ENCODE measurements at places on chromosomes 6 and 20. TPM values are rescaled to one million over a fixed set of nuclear protein-coding genes. Genes with fewer than 3 reads are reported as not detected.

DNA sequence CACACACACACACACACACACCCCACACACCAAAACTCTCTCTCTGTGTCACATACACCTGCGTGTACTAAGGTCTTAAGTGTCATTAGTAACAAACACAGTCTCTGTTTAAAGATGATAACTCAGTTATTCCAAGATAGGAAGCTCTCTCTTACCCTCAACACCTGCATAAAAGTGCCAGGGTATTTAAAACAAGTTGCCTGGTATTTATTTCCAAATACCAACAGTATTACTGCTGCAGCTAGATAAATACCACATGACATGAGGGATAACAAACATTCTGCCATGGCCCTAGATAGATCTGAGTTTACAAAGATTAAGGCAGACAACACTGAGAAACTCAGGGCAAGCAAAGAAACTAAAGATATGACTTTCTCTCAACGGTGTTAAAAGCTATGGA lies 118.5 kb downstream of the SIM1 start:
- no peak for DNase-seq

DNA sequence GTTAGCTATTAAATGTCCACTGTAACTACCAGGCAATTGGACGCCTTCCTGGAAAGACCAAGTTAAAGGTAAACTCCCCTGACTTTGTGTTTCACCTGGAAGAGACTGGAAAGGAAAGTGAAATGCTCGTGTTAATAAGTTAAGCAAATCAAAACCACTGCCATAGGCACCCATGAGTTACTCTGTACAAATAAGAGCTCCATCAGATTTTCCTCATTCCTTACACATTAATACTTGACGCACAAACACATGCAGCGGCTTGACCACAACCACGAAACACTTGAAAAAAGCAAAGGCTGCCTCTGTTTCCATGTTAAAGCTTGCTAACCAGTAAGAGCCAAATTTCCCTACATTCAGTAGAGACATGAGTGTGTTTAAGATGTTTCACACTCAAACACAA lies 19.8 kb downstream of the GCM1 start:
- no peak for DNase-seq

- DNase-seq, result no peak
These were observed 155.4 kb downstream of the DLL1 start for GRCh38 chr6:170135461-170135820.

GRCh38 chr6:3738381-3739131 lies 13.0 kb downstream of the PXDC1 start:
- no peak for DNase-seq

GRCh38 chr6:129605967-129606366 lies 104.0 kb downstream of the ARHGAP18 start:
- DNase-seq, result no peak

GRCh38 chr6:55836481-55836880 lies 38.9 kb downstream of the BMP5 start:
- DNase-seq, result no peak

DNA sequence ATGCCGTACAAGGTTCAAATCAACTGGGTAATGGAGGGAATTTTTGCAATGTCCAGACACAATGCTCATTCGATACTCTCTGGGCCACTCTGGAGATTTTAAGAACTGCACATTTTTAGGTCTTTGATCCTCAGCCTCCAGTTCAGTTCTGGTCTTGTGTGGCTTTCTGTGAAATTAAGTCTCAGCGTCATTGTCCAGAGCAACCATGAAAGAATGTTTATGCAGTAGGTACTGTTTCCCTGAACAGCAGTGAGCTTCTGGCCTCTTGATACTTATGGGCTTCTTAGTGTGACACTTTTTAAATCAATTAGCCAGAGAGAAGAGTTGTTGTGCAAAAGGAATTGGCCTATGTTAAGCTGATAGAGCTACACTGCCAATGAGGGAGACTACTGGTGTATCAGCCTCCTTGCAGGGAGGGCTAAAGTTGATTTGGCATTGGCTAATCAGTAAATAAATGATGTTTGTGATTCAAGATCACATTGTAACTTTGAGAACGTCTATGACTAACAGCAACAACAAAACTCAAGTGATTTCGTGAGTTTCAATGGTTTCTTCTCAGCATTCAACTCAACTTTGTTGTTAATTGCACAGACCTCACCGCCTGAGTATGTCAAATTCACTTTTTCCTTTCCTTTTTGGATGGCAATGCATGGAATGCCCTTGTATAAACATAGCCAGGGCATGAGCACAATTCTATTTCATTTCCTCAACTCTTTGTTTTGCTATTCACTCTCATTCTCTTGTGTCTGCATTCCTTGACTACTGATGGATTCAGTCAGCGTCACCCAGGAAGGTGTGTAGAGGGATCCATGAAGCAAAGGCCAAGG lies 85.1 kb downstream of the GJA1 start:
- DNase-seq, result no peak

Gene RCAN2
- 28.9 TPM for polyA plus RNA-seq

Gene CST5
- 0.70 TPM for polyA plus RNA-seq

Gene DLK2
- 1.9 TPM for polyA plus RNA-seq

Gene SNPH
- polyA plus RNA-seq, result 4.2 TPM

Gene DSP
- polyA plus RNA-seq, result 67.0 TPM
